Smooth muscle cell of the pulmonary artery (primary cell): ENCODE measurements at places on chromosomes 2 and 18. TPM values are rescaled to one million over a fixed set of nuclear protein-coding genes. Genes with fewer than 3 reads are reported as not detected.

Gene MEIS1
- 23.6 and 55.8 TPM in 2 replicates for total RNA-seq

Gene IL1RL1
- 4.3 and 40.2 TPM in 2 replicates for total RNA-seq

Gene MC2R
- not detected in 2 replicates for total RNA-seq

Gene KLF7
- total RNA-seq: 20.3 and 59.7 TPM in 2 replicates

Gene HJURP
- total RNA-seq: 2.6 and 5.2 TPM in 2 replicates

Gene GCA
- 1.6 and 4.6 TPM in 2 replicates for total RNA-seq

Gene NGEF
- total RNA-seq: 1.3 and 5.7 TPM in 2 replicates

Gene CYP1B1
- 92.9 and 230 TPM in 2 replicates for total RNA-seq

Gene DSG4
- not detected in 2 replicates for total RNA-seq

Gene EFR3B
- total RNA-seq: 0.85 and 2.4 TPM in 2 replicates

Gene CAVIN2
- 10.9 and 26.8 TPM in 2 replicates for total RNA-seq

Gene TUBB8B
- total RNA-seq: not detected in 2 replicates

Gene ENOSF1
- 32.0 and 62.7 TPM in 2 replicates for total RNA-seq

Gene GCG
- not detected in 2 replicates for total RNA-seq

Gene MEP1B
- 0.07 TPM in 1 of 2 replicates, not detected in the other for total RNA-seq

Gene REG1B
- not detected in 2 replicates for total RNA-seq

Gene TEKT4
- not detected in 2 replicates for total RNA-seq

Gene SALL3
- total RNA-seq: 0.52 TPM in 1 of 2 replicates, not detected in the other

Gene MC5R
- total RNA-seq: not detected in 2 replicates

Gene SPATA3
- not detected in 2 replicates for total RNA-seq

Gene CPLX4
- not detected in 2 replicates for total RNA-seq

Gene PER2
- total RNA-seq: 3.9 and 4.1 TPM in 2 replicates

Gene CCDC74B
- total RNA-seq: 5.0 TPM in 2 replicates

Gene ADD2
- not detected in 2 replicates for total RNA-seq

Gene RBM43
- 5.6 and 8.1 TPM in 2 replicates for total RNA-seq

Gene ARHGAP25
- 0.10 and 0.91 TPM in 2 replicates for total RNA-seq

Gene FBXO36
- 1.8 and 2.9 TPM in 2 replicates for total RNA-seq

Gene SERPINB12
- not detected in 2 replicates for total RNA-seq

Gene NCKAP5
- total RNA-seq: 0.76 and 5.7 TPM in 2 replicates

Gene RAB6D
- not detected in 2 replicates for total RNA-seq

Gene PIEZO2
- 5.3 and 12.2 TPM in 2 replicates for total RNA-seq

Gene FRZB
- total RNA-seq: 0.20 and 0.72 TPM in 2 replicates

Gene FAM237A
- not detected in 2 replicates for total RNA-seq

Gene GYPC
- 39.3 and 44.0 TPM in 2 replicates for total RNA-seq

Gene GAD1
- total RNA-seq: 0.07 TPM in 1 of 2 replicates, not detected in the other

Gene TMEFF2
- total RNA-seq: 1.6 and 3.3 TPM in 2 replicates

Gene CHRND
- not detected in 2 replicates for total RNA-seq

Gene EPB41L5
- 8.5 and 11.6 TPM in 2 replicates for total RNA-seq

Gene ZNF24
- total RNA-seq: 22.3 and 26.8 TPM in 2 replicates

Gene NYAP2
- not detected in 2 replicates for total RNA-seq

Gene ZNF892
- 5.2 and 5.5 TPM in 2 replicates for total RNA-seq

Gene TMEM37
- total RNA-seq: 0.10 TPM in 1 of 2 replicates, not detected in the other

Gene ABCB11
- under 0.01 and 0.13 TPM in 2 replicates for total RNA-seq

Gene CERKL
- total RNA-seq: not detected in 2 replicates

Gene ZFAND2B
- 18.1 and 26.0 TPM in 2 replicates for total RNA-seq

Gene RGPD3
- total RNA-seq: 0.20 and 0.26 TPM in 2 replicates

Gene ALLC
- total RNA-seq: not detected in 2 replicates

Gene NEB
- 0.33 TPM in 2 replicates for total RNA-seq

Gene MAP3K19
- not detected in 2 replicates for total RNA-seq

Gene ZNF396
- total RNA-seq: 1.9 and 3.5 TPM in 2 replicates

Gene AGFG1
- total RNA-seq: 62.7 and 62.8 TPM in 2 replicates

Gene MC4R
- not detected in 2 replicates for total RNA-seq

Gene GAL3ST2
- 0.33 and 0.46 TPM in 2 replicates for total RNA-seq

Gene DNAJC5G
- not detected in 2 replicates for total RNA-seq

Gene HOXD8
- 0.46 and 1.4 TPM in 2 replicates for total RNA-seq

Gene LYPD6B
- total RNA-seq: 0.10 and 0.20 TPM in 2 replicates

Gene KIF5C
- 0.10 and 0.13 TPM in 2 replicates for total RNA-seq

Gene GNLY
- total RNA-seq: 0.07 TPM in 1 of 2 replicates, not detected in the other

Gene ABCG5
- not detected in 2 replicates for total RNA-seq
